ENCODE measurements at places on chromosomes 5 and 9. TPM values are rescaled to one million over a fixed set of nuclear protein-coding genes. Genes with fewer than 3 reads are reported as not detected.

DNA sequence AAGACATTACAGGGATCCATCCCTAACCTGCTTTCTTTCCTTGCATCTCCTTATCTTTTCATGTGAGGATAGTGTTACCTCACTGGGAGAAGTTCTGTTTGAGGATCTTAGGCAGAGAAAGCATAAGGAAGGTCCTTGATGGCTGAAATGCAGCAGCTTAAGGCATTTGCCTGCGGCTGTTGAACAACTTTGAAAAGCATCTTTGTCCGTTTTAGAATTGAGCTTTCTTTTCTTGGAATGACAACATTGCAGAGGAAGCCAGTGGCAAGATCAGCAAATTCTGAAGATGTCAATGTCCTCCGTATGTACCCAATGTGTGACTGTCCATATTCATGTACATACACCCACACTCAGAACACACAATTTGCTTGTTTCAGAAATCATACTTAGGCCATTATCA lies 436.2 kb downstream of the GABRG2 start:
- DNase-seq: no peak

- DNase-seq: no peak
Measured at GRCh38 chr9:5798581-5798980, 34.3 kb downstream of the ERMP1 start.

SLC25A2 gene
- total RNA-seq: 0.69 TPM

- no peak for DNase-seq
Measured at GRCh38 chr9:21554813-21555212, 72.7 kb upstream of the IFNE start.

GRCh38 chr9:32258482-32258881 lies 126.0 kb upstream of the ACO1 start:
- no peak for DNase-seq

DNA sequence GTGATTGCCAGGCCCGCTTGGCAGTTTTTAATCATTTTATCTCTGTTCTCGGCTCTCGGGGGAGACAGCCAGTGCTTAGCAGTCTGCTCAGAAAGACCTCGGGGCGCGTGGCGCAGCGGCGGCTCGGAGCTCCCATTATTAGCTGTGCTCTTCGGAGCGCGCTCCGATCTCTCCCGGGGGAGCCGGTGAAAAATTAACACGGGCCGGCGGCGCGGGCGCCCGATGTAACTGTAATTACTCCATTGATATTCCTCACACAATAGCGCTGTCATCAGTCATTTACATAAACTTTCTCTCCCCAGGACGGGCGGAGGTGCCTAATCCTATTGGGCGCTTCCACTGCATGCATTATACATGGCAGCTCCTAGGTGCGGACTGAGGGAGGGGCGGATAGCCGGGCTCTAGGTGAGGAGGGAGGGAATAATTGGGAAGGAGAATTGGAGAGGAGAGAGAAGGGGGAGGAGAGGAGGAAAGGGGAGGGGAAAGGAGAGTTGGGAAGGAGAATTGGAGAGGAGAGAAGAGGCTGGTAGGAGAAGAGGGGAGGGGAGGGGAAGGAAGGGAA lies 24.9 kb downstream of the LMX1B start:
- DNase-seq: no peak

DNA sequence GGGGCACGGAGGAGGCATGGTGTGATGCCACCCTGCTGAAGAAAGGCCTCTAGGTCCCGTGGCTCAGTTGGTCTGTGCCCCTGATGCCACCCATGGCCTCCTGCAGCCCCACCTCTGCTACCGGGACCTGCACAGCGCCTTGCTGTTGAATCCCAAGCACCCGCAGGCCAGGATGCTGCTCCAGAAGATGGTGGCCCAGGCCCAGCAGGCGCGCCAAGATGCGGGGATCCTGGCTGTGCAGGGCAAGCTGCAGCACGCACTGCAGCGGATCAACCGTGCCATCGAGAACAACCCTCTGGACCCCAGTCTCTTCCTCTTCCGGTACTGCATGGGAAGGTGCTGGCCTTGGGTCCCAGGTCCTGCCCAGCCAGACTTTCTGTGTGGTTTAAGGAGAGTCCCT lies 7.1 kb downstream of the TTC16 start:
- DNase-seq: no peak

DNA sequence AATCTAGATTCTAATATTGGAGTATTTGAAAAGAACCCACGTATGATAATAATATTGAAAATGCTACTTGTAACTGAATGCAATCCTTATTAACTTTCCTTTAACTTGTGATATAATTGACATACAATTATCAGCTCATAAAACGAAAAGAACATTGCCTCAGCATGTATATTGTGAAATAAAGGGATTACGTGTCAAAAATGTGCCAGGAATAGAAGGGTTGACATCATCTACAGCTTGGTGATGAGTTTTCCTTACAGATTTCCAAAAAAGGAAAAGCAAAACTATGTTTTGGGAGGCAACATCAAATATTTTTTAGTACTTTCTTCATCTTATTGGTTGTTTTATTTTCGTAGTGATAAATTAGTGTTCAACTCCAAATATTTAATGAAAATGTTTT lies 266.0 kb upstream of the PTGER4 start:
- DNase-seq: no peak

SYK gene
- total RNA-seq: 12.1 TPM

- DNase-seq: no peak
Measured at GRCh38 chr9:19623941-19624340, 164.9 kb downstream of the SLC24A2 start.

GRCh38 chr5:133814152-133814551 lies 154.3 kb downstream of the C5orf15 start:
- DNase-seq: no peak

FBXL7 gene
- 15.3 TPM for total RNA-seq

GRCh38 chr5:115627295-115627865 lies 1.5 kb upstream of the TMED7 start:
- DNase-seq: no peak

TMEM252 gene
- not detected for total RNA-seq

FOXD4L3 gene
- total RNA-seq: not detected

DNA sequence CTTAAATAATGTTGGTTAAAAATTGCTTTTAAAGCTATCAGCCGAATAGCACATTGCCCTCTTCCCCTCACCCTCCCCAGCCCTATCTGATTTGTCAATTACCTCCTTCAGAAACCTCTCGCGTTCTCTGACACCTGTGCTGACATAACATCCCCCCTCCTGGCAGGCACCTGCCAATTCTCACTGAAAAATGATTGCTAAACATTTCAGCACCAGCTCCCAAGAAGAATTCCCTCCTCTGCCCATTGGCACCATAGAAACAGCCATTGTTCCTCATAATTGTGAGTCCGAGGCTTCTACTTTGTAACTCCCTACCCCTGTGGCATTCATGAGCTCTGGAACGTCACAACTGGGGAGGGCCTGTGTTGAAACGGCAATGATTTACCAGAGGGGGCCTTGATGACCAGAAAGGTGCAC lies 20.2 kb downstream of the CDH6 start:
- no peak for DNase-seq

TRPM3 gene
- total RNA-seq: 14.3 TPM

- no peak for DNase-seq
Measured at GRCh38 chr9:69502671-69503301, 169.4 kb downstream of the APBA1 start.

DNA sequence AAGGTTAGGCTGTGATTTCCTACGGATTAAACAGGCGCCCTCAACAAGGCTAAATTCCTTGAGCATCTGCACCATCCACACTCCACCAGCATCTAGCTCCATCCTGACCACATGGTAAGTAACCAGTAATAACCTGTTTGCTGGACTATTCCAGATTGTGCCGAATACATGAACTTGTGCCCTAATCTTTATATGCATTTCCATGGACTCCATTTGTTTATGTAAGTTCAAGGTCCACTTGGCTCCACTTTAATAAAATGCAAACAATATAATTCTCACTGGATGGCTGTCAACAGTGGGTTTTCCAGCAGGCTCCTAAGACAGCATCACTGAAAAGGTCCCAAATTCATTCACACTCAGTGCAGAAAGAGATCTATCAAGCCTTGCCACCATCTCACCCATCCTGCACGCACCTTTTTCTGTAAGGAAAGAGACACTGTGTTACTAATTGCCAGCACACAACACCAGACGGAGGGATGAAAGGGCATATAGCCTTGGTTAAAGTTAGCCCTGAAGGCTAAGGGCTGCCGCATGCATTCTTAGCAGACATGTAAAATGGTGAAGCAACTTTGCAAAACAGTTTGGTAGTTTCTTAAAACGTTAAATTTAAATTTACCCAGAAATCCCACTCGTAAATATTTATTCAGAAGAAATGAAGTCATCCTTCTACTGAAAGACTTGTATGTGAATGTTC lies 88.7 kb downstream of the GLIS3 start:
- DNase-seq: no peak

DNA sequence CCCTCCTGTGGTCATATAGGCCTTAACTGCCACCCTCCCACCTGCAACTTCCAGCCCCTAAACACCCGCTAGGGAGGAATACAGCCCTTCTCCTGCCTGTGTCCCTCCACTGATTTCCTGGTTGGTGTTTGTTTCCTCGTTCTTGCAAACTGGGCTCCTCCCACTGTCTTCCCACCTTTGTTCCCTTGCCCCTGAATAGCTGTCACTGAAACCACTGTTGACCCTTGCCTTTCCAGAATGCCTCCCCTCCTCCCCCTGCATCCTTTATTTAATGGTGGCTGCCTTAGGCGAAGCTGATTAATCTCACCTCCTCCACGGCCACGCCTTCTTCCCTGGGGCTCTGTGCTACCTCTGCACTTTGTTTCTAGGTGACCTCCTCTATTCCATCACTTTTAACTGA lies 626.7 kb downstream of the BNC2 start:
- no peak for DNase-seq

GRCh38 chr9:112348257-112349007 lies 15.0 kb upstream of the PTBP3 start:
- peak; percentile 52 for DNase-seq

DNA sequence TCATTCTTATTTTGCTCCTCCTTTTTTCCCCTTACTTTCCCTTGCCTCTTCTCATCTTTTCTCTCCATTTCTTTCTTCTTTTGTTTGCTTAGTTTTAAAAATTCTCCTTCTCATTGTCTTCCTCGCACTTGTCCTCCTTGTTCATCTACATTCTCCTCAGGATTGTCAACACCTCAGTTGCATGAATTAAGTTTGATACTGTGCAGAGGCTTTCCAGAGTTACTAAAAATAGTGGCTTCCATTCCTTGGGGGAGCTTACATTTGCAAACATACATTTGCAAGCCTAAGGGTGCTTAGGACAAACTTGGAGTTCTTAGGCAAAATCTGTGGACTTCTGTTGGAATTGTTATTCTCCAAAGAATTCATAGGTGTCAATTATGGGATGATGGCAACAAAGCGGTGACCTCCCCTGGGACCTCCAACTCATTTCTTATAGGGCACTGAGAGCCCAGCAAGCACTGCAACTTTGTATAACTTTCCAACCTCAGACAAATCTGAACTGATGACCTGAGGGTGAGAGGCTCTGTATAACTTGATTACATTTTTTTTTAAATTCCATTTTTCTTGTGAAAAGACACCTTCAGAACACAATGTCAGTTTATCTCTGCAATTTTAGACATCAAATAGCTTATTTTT lies 371.4 kb downstream of the TMEM38B start:
- DNase-seq: no peak

DNA sequence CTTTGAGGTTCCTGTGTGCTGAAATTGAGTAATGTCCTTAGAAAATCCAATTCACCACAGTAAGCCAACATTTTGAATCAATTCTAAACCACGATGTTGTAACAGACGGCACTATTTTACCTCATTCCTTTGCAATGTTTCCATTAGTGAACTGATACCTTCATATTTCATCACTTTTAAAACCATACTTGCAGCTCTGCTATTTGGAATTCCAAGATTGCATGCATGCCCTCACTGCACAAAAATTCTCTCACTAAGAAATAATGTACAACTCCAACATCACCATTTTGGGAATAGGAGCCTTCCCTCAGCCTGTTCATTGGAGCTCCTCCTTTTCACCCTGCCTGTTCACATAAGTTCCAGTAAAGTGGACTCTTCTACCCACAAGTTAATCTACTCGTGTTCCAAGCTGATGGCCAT lies 74.8 kb upstream of the TGFBR1 start:
- no peak for DNase-seq

DNA sequence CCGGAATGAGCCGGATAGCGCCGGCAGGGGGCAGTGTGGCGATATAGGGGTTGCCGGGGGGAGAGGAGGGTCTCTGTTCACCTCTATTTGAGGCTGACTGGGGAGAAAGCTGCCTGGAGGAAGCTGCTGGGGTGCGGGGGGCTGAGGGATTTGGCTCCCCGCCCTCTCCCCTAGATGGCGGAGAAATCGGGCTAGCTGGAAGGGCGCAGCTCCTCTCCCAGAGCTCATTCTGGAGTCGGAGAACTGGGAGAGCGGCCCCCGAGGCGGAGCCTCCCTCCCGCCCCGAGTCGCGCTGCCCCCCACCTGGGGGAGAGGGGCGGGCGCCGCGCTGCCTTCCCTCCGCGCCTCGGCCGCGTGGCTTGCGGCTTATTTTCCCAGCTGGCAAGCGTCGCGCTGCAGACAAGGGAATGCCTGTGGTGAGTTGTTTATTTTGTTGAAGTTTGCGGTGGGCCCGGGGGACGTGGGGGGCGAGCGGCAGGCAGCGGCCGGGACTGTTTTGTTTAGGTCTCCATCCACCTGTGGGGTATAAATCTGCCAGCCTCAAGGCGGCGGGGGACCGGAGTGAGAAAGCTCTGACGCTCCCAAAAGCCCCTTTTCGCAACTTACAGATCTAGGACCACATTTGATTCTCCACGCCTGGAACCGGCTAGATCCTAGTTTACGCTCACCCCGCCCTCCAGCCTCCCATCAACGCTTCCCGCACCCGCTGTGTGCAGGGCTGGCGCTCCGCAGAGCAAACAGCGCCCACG lies 4.1 kb upstream of the RGMB start:
- DNase-seq: no peak

DNA sequence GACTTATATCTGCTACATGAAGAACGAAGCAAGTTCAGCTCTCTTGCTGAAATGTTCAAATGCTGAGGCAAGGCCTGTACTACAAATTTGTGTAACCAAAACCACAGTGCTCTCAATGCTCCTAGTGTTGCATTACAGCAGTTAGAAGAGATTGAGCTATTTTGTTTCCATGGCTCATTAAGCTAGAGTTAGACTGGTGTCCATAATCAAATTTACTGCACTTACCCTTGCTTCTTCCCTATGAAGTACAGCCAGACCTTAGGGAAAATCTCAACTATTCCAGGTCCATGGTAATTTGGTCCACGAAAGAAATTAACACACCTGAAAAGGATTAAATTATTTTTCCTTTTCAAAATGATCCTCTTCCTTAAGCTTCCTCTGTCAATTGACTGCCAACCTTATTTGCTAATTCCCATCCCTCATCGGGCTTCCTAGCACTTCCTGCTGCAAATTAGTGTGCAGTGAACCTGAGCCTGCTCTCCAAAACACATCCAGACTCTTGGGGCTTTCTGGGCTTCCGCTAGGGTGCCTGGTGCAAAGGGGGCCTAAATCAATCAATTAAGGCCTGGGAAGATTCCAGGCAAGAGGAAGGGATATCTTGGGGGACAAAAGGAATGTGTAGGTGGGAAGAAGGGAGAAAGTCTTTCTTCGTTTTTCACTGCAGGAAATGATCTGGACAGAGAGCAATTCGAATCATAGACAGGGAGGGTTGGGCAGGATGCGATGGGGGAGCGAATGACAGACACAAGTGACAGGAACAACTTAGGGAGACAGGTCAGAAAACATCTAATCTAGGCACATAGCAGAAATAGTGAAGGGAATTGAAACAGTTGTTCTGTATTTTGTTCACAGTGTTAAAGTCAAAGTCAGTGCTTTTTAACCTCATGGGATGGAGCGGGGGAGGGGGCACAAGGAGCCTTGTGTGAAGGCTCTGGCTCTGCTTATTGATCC lies 542.4 kb downstream of the RAB3C start:
- no peak for DNase-seq

STING1 gene
- total RNA-seq: 20.0 TPM

Measured in urinary bladder (tissue), 4 donors.